ENCODE measurements at places on chromosomes 13 and 19.
A peak's percentile ranks its signal among the peaks of the same experiment; 100 is the strongest.

DNA sequence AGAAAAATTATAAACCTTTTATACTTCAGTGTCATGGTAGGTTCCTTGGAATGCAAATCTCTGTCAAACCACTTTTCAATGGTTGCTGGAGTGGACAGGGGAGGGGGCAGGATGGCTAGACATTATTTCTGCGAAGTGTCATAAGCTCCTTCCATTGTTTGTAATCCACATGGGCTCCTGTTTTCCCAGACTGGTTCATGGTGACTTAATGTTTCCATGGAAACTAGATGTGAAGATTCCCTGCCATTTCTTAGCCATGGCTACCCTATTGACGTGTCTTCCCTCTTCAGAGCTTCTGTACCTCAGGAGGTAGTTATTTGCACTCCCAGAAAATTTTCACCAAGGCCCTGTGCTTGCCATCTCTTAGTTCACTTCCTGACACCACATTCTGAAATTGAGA, 95.3 kb downstream of the UFM1 start:
- DNase-seq: no peak

DNA sequence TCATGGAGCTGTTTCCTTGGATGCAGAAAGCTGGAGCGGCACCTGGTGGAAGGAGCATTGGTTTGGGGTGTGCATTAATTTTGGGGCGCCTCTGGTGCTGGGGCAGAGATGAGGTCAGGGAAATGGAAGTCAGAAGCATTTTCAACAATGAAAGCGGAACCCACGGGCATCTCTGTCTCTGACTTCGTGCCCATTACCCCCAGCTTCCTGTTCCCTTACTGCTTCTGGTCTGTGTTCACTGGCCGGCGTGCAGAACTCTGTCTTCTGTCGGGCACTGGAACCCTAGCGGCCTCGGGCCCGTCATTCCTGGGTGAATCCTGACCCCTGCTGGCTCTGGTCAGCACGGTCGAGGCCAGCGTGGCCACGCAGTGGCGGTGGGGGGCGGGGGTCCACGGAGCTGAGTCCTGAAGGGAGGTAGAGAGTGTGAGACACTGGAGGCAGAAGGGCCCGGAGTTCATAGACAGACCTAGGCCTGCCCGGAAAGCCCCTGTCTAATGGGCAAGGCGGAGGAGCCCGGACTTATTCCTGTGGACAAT, 7.9 kb upstream of the LINGO3 start:
- peak; percentile 42 for DNase-seq

GRCh38 chr19:36136964-36137686, 2.7 kb upstream of the CAPNS1 start:
- DNase-seq: no peak

GRCh38 chr19:1125601-1126467, 22.0 kb downstream of the GPX4 start:
- DNase-seq: no peak

DNA sequence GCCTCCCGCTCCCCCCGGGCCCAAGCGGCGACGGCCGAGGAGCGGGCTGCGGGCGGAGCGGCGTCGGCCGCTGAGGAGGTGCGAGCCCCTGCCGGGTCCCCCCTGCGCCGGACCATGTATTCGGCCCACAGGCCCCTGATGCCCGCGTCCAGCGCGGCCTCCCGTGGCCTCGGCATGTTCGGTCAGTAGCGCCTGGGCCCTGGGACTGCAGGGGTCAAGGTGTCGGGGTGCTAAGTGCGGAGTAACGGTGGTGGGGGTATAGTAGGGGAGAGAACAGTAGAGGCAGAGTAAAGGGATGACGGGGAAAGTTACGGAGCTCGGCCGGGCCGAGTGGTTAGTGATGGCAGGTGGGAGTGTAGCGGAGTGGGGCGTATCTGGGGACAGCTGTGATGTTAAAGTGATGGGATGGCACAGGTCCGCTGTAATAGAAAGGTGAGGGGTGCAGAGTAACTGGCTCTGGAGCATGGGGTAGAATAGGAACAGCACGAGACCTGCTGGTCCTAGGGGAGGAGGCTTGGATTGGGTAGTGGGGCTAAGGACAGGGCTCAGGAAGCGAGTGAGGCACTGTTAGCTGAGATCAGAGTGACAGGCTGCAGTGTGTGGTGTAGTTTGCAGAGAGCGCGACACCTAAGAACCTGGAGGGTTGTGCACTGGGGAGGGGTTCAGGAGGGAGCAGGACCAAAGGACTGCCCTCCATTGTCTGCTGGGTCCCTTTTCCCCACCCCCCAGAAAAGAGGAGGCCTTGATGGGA, 15.7 kb downstream of the CIC start:
- no peak for DNase-seq

GRCh38 chr19:12800923-12801465, 606 bp downstream of the PRDX2 start:
- DNase-seq: no peak

DNA sequence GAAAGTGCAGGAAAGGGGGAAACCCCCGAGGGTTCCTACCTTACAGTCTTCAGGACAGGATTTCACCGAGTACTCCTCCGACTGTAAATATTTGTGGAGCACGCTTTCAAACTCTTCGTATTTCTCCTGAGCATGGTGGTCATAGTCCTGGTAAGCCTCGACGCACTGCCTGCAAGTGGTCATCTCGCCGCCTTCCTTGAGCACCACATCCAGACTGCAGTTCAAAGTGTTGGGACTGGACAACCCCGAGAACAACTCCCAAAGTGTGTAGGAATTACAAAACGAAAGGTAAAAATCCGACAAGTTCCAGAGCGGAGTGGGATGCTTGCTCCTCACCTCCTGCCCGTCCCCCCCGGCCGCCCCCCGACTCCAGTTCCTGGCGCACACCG, 349.7 kb downstream of the LIG4 start:
- DNase-seq: no peak

- no peak for DNase-seq
These were observed 8.2 kb downstream of the ZNF177 start for GRCh38 chr19:9370738-9371619.

DNA sequence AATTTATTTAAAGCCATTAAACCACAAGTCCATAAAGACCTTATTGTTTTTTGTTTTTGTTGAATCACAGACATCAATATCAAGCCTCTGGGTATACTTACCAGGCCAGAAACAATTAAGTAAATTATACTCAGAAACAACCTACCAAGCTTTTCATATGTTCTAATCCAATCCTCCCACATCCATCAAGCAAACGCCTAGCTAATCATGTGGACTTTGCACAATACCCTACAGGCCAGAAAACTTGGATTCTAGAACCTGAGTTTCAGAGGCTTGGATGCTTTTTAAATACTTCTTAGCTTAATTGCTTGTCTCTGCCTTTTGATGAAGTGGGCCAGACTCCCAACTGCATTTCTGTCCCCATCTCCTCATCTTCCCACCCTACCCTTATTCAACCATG, 39.9 kb downstream of the TGDS start:
- DNase-seq: no peak

DNA sequence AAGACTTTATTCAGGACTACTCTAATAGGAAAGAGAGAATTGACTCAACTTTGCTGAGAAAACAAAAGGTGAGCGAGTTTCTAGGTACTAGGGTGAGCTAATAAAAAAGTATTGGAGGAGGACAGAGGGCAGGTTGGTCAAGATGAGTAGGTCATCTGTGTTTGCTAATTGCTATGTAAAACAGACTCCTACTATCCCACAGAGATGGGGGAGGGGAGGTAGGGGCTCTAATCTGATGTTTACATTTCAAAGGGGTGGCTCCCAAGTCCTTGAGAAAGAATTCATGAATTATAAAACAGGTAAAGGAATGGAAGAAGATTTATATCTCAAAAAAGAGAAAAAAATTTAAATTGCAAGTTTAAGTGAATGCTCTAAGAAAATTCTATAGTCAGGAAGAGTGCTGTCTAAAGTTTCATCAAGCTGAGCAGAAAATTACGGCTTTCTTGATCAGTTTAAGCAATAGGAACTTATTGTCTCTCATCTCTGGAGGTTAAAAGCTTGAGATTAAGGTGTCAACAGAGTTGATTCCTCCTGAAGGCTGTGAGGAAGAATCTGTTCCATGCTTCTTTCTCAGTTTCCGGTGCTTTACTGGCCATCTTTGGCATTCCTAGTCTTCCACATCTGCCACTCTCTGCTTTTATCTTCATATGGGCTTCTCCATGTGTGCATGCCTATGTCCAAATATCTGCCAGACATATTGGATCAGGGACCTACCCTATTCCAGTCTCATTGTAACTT, 790.3 kb downstream of the SLITRK5 start:
- no peak for DNase-seq

DNA sequence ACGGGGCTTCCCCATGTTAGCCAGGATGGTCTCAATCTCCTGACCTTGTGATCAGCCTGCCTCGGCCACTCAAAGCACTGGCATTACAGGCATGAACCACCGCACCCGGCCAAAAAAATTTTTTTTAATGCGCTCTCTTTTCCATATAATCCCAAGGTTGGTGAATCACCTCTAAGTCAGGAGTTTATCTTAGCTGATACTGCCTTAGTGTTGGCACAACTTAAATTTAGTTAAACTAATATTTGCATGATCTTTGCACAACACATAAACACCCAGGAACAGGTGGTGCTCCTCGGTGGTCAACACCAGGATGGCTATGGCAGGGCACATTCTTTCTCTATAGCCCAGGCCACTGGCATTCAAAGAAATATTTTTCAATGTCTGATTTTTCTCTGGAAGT, 24.1 kb upstream of the PSG7 start:
- DNase-seq: no peak

GRCh38 chr13:100140441-100140840, 51.5 kb downstream of the PCCA start:
- no peak for DNase-seq

DNA sequence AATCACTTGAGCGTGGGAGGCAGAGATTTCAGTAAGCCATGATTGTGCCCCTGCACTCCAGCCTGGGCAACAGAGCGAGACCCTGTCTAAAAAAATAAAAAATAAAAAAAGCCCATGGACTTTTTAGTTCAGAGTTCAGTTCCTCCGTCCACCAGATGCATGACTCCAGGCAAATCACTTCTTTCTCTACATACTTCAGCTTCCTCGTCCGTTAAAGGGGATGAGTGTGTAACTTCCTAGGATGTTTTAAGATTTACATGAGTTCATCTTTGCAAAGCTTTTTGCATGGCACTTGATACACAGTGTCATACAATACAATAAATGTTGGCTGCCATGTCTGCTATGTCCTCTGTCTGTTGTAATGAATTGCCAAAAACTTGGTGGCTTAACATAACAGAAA, 10.0 kb upstream of the FFAR2 start:
- DNase-seq: no peak

GRCh38 chr19:10701955-10702525, 801 bp downstream of the QTRT1 start:
- no peak for DNase-seq

GRCh38 chr19:3084943-3085342, 9.2 kb upstream of the GNA11 start:
- DNase-seq: no peak

DNA sequence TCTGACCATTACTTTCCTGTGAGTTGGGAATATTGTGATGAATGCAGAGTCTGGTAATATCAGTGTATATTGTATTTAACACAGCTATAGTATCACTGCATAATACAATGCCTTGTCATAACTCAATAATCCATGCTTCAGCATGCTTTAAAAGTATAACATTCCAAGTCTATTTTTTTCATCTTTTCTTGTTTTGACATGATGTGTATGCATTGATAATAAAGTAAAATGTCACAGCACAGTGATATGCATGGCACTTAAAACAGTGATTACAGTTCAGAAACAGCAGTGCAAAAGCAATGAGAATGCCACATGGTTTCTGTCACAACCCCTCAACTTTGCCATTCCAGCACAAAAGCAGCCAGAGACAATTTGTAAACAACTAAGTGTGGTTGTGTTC, 17.8 kb downstream of the KATNAL1 start:
- no peak for DNase-seq

- DNase-seq: no peak
These were observed 2861.4 kb upstream of the PCDH20 start for GRCh38 chr13:64277097-64277496.

DNA sequence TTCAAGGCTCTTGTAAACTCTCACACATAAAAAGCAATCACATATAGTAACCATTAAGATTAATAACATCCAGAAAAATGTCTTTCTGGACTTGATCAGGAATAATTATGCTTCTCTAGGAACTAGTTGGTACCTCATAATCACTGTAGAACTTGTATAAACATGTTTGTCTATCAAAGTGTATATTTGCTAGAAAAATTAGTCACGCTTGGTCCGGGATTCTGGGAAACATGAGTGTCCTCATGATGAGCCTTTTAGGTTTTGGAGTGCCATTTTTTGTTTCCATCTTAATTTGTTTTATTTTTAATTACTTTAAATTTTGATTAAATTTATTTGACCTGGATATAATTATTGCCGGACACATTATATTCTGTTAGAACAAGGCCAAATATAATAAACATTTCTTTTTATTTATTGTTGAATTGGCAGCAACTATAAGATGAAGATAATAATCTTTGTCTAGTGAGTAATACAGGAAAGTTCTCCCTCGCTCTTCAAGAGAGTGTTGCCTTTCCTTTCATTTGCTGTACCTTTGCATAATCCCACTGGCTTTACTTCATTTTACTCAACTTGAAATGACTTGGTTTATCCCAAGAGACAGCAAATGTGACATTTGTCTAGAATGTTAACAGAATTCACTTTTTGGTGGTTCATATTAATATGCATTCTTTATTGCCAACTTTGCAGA, 207.0 kb downstream of the NALCN start:
- DNase-seq: no peak

DNA sequence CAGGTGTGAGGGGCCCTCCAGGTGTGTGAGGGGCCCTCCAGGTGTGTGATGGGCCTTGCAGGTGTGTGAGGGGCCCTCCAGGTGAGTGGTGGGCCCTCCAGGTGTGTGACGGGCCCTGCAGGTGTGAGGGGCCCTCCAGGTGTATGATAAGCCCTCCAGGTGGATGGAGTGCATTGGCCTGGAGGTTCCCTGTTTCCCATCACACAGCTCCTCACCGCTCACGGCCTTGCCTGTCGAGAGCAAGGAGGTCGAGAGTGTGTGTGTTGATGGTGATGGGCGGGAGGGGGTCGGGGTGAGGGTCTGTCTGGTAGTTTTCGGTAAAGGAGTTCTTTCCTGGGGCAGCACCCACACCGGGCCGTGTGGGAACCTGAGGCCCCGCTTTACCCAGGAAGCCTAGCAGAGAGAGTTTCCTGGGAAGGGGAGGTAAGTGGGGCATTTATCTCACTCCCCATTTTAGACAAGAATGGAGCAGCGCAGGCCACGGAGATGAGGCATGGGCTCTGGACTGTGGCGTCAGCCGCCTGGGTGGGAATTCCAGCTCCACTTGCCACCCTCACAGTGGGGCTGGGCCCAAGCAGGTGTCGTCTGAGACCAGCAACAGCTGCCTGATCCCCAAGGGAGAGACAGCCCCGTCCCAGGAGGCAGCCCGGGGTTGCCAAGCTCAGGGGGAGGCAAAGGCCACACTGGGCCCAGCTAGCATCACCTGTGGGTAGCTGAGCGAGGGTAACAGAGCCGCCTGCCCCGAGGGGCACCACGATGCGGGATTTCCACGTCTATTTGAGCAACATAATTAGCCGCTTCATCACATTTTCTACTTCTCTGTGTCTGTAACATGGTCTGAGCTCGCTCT, 10.9 kb upstream of the GAS6 start:
- no peak for DNase-seq

- no peak for DNase-seq
These were observed 332.1 kb downstream of the UQCRFS1 start for GRCh38 chr19:28880735-28881401.

Data from GM04504 (cell line).